Amniotic epithelial cell (primary cell): ENCODE measurements at places on chromosomes 4 and X.

GRCh38 chr4:95560774-95561173, 12.0 kb upstream of the UNC5C start:
- DNase-seq = no peak

- DNase-seq = no peak
Observed at GRCh38 chr4:119028296-119028695, 107.3 kb upstream of the MYOZ2 start.

DNA sequence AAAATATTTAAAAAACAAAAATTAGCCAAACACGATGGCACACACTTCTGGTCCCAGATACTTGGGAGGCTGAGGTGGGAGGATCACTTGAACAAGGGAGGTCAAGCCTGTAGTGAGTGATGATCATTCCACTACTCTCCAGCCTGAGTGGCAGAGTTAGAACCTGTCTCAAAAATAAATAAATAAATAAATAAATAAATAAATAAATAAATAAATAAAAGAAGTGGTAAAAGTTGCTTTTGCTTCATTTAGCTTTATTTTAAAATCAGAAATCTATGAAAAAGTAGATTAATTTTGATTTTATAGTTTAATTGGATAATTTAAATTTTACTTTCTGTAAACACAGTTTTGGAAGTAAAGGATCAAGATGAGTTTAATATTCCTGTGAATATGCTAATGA, 552.9 kb upstream of the PCDH10 start:
- DNase-seq = no peak

GRCh38 chr4:168097161-168097560, 4.8 kb downstream of the ANXA10 start:
- DNase-seq = no peak

GRCh38 chrX:72470117-72470516, 102.5 kb downstream of the HDAC8 start:
- DNase-seq = no peak

DNA sequence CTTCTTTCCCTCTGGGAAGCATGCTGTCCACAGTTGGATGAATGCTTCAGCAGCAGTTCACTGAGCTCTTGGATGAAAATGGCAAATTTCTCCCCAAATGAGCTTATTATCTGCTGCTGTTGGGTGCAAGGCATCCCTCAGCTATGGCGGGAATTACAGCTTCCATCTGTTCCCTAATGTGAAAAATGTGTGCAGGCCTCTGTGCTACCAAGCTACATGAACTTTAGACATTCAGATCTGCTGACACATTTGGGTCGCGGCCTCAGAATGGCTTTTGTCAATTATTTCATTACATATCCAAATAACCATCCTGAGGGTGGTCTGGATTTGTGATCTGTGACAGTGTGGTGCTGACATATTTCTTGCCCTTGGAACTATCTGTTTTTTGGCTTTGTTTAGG, 119.5 kb upstream of the SCML1 start:
- DNase-seq = no peak

- no peak for DNase-seq
Observed at GRCh38 chr4:8651661-8652180, 59.2 kb downstream of the CPZ start.

- DNase-seq = no peak
Observed at GRCh38 chr4:99179626-99180025, 35.5 kb upstream of the ADH4 start.

DNA sequence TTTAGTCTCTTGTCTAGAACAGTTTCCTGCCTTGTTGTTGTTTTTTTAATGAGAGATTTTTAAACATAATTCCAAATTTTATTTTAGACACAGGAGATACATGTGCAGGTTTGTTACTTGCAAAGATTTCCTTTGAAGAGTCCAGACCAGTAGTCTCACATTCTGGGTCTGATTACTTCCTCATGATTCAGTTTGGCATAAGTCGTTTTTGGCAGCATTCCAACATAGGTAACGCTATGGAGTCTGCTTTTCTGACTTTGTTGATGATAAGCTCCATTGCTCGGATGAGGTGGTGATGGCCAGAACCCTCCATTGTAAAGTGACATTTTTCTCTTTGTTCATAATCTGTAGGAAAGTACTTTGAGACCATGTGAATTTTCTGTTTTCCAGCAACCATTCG, 74.7 kb downstream of the CLCN4 start:
- DNase-seq = no peak

GRCh38 chrX:87846956-87847355, 329.4 kb downstream of the KLHL4 start:
- DNase-seq = no peak

DNA sequence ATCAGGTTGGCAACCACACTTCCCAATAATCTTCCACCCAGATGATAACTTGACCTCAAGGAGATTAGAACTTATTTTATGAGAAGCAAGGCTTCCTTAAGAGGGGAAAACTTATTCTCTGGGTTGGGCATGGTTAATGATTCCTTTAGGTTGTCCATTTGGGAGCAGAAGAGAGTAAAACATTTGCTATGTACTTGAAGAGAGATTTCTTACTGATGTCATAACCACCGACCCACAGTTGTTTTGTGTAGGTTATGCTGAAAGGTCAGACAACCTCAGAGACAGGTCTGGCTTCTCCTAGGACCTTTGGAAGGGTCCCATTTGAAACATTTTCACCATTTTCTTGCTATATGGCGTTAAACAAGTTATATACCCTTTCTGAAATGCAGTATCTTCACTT, 56.1 kb downstream of the FAM114A1 start:
- no peak for DNase-seq

- no peak for DNase-seq
Observed at GRCh38 chr4:102735582-102735981, 25.2 kb downstream of the MANBA start.

DNA sequence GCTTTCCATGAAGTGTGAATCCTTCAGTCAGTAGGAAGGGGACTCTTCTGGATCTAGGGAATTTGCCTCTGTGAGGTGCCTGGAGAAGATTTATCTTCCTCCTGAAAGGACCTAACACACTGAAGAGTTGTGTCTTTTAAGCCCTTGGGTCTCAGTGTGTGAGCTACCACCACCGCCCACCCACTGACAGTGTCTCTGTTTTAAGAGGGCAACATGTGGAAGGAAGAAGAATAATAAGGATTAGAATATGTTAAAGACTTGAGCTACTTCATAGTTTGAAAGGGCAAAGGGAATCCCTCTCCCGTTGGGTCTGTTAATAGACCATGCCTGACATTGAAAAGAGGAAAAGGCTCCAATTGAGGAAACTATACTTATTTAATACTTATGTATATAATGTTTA, 64.3 kb upstream of the TLR2 start:
- no peak for DNase-seq

- peak; percentile 53 for DNase-seq
Observed at GRCh38 chr4:32858361-32858760, 2138.2 kb downstream of the PCDH7 start.

DNA sequence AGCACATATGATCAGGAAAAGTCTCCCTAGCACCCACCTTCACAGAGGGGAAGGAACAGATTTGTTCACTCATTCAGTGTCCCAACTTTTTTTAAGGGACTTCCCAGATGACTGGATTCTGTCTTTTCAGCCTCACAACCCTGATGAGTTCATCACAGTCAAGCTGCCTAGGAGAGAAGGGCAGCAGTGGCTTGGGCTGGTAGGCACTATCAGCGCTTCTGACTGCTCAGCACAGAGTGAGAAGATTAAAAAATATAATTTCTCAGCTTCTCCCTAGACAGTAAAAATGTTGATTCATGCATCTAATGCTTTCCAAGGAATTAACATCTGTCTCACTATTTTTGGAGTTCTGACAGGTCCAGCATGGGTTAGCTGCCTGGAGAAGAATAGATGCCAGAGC, 328.2 kb downstream of the DTHD1 start:
- DNase-seq = no peak

GRCh38 chr4:153117554-153117953, 86.7 kb upstream of the TRIM2 start:
- DNase-seq = no peak

- no peak for DNase-seq
Observed at GRCh38 chr4:23899565-23899964, 9.7 kb upstream of the PPARGC1A start.

DNA sequence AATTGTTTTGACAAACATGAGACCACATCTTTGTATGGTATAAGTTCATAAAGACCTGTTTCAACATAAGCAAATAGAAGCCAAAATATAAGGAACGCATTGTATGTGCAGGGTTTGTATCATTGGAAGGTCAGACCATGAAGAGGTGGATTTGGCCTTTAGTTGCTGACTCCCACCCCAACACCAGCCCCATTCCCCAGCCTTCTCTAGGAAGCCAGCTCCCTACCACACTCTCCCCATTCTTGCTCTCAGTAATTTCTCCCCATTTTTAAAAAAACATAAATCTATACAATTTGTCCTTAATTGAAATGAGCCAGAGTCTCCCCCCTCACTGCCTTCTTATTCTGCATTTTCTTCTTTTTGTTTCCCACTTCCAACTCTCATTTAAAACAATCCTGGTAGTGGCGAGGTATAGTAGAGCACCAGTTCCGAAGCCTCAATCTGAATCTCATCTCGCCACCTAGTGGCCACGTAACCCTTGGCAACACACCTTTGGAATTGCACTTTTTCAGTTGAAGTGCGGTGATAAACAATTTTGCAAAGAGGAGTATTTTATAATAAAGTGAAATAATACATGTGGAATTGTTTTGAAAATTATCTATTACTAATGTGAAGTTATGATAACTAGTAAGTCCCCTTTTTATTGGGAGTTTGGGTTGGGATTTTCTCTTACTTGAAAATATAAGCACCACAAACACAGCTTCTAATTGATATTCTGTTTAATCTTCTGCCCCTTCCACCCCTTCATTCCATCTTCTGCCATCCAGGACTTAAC, 126.6 kb downstream of the ASB9 start:
- peak; percentile 35 for DNase-seq

DNA sequence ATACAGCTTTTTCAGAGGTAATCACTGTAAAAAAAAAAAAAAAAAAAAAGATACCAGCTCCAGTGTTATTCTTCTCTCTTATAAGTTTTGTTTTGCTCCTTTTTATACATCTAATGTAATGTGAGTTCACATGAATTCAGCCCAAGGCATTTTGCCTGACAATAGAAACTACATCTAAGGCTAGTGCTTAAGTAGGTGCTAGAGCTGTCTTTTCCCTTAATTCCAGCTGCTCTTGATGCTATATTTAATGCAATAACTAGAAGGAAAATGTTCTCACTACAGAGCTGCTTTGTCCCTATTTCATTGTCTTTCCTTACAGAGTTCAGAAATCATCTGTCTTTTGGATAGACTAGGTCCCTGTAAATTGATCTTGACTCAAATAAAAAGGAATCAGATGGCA, 150.1 kb downstream of the NAA11 start:
- DNase-seq = no peak

DNA sequence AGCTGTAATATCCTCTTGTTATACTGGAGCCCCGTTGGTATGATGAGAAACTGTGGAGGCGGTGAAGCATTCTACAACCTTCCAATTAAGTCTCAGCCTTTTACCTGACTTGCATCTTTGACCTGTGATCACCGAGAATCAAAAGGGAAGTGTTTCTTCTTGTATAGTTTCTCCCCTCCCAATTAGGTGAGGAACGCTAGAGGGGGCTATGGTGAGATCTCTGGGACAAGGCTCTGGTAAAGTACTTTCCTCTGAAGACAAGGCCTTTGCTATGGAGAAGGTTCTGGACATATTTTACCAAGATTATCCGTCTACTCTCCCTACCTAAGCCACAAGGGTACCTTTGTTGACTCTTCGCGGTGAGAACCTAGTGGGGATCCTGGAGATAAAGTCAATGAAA, 111.3 kb downstream of the CBLL2 start:
- DNase-seq = no peak

DNA sequence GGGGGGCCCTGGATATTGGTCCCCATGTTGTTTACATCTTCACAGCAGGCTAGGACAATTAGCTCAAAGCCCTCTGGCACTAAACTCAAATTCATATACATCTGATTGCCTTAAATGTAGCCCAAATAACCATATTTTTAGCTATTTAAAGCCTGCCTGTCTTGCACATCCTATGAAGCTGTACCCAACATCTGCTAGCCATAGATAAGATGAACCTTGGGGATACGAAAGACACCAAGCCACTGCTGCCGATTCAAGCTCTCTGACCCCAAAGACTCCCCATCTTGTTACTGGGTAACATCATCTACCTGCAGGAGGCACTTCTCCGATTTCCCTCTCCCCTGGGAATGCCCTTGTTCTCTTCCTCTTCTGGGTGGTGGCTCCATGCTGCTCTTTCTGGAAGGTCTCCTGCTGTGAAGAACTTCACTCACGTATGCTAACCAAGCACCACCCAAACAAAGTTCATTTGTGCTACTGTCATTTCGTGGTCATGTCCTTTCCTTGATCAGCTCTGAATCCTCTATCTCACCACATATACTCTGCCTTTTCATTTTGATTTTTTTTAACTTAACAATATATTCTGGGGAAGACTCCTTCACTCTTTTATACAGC, 107.7 kb upstream of the ATXN3L start:
- DNase-seq = no peak

GRCh38 chr4:155966731-155967395, 13.2 kb upstream of the CTSO start:
- no peak for DNase-seq

GRCh38 chrX:32644476-32645245, 566.7 kb downstream of the DMD start:
- peak; percentile 67 for DNase-seq

GRCh38 chrX:110245011-110245410, 72.9 kb downstream of the AMMECR1 start:
- DNase-seq = no peak

GRCh38 chrX:133258481-133258880, 40.3 kb upstream of the TFDP3 start:
- peak; percentile 63 for DNase-seq

DNA sequence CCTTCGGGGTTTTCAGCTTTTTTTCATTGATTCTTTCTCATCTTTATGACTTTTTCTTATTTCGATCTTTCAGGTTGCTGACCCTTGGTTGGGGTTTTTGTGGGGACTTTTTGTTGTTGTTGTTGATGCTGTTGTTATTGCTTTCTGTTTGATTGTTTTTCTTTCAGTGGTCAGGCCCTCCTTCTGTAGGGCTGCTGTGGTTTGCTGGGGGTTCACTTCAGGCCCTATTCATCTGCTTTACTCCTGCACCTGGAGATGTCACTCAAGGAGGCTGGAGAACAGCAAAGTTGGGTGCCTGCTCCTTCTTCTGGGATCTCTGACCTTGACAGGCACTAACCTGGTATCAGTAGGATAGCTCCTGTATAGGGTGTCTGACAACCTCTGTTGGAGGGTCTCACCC, 39.9 kb upstream of the PCDH18 start:
- DNase-seq = no peak

GRCh38 chr4:172857026-172857425, 311.6 kb upstream of the GALNT7 start:
- no peak for DNase-seq

GRCh38 chr4:2090642-2091041, 31.5 kb downstream of the NAT8L start:
- DNase-seq = no peak

GRCh38 chr4:82567444-82567843, 5.7 kb upstream of the TMEM150C start:
- no peak for DNase-seq

DNA sequence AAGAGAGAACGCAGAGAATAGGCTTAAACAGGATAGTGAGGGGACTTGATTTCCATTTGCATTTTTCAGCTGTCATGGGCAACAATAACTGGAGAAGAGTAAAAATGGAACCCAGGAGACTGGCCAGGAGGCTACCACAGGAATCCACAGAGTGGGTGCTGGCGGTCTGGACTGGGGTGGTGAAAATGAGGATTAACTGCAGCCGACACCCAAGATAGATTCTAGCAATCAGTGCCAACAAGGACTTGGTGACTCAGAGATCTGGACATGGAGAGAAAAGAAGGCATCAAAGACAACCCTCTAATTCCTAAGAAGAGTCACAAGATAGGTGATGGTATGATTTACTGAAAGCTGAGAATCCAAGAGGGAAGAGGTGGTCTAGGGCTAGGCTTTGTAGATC, 102.8 kb downstream of the ATP8A1 start:
- DNase-seq = no peak
